ENCODE measurements at places on chromosomes 7 and 10.
A peak's percentile ranks its signal among the peaks of the same experiment; 100 is the strongest.

GRCh38 chr10:72276013-72276387, 2.3 kb downstream of the DDIT4 start:
- DNase-seq, result no peak

GRCh38 chr7:146057958-146058357, 58.6 kb upstream of the CNTNAP2 start:
- no peak for DNase-seq

DNA sequence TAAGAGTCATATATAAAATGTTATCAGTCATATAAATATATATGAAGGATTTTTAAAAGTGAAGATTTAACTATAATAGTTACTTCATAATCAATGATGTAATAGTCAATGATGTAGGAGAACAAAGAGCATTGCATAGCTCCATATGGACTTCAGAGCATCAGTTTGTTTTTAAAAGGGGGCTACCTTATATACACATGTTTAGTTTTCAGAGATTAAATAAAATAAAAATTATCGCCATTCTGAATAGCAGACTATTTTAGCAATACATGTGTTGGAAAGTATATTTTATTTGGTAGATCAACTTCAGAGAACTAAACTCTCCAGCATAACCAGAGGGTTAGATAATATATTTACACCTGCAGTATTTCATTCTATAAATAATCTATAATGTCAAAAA, 29.1 kb upstream of the EPC1 start:
- DNase-seq, result no peak

DNA sequence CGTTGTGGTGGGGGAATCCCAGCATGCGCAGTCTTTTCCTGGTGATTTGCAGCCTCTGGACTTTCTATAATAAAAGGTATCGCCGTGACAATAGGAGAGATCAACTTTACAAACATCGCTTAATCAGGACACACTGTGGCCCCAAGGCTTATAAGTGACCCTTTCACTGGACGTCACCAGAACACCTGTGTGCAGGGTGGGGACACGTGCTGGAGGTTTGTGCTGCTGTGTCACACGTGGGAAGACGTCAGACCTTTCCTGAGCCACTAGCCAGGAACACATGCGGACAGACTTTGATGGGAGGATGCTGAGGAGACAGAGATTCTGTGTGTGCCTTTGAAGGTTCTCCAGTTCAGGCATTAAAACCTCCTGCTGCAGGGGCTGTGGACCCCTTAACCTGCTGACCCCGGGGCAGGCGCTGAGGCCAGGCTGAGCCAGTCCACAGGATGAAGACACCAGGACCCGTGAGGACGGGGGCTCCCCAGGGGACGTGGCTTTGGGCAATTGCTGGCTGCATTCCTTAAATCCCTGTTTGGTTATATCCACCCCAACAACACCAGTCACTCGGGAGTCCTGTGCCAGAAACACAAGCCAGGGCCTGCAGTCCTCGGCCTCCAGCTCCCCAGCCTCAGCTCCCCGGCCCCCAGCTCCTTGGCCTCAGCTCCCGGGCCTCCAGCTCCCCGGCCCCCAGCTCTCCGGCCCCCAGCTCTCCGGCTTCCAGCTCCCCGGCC, 183.4 kb downstream of the PTPRN2 start:
- no peak for DNase-seq

- no peak for DNase-seq
Measured at GRCh38 chr7:100865372-100865911, 1.7 kb upstream of the TRIP6 start.

GRCh38 chr7:14446829-14447228, 455.7 kb downstream of the DGKB start:
- DNase-seq, result peak; percentile 57

DNA sequence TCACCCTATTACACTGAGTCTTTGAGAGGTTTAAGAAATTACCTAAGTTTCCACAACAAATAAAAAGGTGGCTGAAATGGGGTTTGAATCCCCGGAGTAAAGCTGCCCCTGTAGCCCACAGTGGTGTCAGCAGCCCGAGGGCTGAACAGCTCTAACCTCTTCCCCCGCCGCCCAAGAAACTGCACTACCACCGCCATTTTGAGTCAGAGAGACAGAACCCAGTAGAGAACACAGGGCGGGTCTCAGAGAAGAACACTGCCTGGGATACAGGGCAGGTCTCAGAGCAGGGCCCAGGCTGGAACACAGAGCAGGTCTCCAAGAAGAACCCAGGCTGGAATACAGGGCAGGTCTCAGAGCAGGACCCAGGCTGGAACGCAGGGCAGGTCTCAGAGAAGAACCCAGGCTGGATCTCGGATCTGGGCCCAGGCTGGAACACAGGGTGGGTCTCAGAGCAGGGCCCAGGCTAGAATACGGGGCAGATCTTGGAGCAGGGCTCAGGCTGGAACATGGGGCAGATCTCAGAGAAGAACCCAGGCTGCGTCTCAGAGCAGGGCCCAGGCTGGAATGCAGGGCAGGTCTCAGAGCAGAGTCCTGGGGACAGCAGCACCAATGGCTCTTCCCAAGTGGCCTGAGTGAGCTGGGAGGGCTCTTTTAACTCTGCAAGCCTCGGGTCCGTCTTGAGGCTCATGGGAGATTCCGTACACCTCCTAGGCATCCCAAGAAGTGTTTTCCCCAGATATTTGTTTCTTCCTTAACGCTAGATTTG, 85.9 kb upstream of the LANCL2 start:
- DNase-seq, result no peak

- DNase-seq, result peak; percentile 84
Measured at GRCh38 chr7:151008143-151008510, 16.2 kb downstream of the ATG9B start.

DNA sequence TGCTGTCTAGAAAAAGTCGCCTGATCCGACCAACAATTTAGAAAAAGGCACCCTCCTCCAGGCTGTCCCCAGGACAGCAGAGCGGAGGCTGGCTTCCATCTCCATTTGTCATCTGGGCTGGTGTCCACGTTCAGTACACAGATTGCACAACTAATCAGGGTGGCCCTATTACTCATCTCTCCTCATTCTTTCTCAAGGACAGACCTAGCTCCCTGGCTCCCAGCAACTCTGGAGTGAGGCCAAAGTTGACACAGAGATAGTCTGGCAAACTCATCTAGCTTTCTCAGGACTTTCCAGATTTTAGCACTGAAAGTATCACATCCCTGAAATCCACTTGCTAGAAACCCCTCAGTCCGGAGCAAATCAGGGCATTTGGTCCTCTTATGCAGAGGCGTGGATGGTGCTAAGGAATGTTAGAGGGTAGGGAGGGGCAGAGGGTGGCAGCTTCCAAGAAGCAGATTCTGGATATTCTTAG, 75.1 kb downstream of the DNAH11 start:
- DNase-seq, result no peak

All from Jurkat, Clone E6-1 (cell line).